Left lobe of liver (tissue), 2 donors: ENCODE measurements at places on chromosomes 3 and 15.

DNA sequence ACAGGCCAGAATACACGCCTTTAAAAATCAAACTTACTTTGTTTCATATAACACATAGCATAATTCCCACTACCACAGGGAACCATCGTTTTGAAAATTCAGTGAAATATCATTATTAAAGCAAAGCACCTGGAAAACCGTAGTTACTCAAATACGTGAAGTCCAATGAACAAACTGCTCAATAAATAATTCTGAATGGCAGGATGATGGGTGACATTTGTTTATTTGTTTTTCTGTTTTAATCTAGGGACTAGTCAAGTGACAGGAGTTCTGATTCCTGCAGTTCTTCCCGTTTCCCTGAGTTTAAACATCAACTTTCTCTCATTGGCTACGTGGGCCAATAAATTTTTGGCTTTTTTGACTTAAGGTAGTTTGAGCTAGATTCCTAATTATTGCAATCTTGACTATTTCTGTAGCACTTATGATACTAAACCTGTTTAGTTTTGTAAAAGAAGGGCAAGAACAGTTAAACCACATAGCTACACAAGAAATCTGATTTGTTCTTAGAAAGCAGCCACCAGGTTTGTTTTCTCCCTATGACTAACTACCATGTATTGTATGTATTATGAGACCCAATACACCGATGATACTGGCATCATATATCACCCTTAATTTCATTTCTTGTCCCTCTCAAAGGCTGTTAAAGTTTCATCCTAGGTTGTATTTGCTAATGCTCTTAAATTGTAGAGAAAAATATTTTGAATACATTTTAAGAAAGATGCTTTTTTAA is 411.2 kb downstream of the SHQ1 start:
- DNase-seq, result no peak

DNA sequence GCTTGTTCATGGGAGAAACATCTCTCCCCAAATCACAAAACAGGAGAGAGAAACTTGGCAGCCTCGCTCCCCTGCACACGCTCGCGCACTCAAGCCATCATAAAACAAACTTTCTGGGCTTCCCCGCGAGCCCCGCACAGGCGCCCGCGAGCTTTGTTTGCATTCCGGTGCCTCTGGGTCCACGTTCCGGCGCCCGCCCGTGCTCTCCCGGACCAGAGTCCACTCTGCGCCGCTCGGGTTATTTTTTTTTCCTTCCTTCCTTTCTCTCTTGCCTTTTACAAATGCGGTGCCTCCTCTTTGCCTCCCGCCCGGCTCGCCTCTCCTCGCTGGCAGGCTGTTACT is 363 bp downstream of the MAGI1 start:
- DNase-seq, result no peak

- no peak for DNase-seq
These were observed 310.2 kb downstream of the TBC1D5 start for GRCh38 chr3:17432236-17432635.

DNA sequence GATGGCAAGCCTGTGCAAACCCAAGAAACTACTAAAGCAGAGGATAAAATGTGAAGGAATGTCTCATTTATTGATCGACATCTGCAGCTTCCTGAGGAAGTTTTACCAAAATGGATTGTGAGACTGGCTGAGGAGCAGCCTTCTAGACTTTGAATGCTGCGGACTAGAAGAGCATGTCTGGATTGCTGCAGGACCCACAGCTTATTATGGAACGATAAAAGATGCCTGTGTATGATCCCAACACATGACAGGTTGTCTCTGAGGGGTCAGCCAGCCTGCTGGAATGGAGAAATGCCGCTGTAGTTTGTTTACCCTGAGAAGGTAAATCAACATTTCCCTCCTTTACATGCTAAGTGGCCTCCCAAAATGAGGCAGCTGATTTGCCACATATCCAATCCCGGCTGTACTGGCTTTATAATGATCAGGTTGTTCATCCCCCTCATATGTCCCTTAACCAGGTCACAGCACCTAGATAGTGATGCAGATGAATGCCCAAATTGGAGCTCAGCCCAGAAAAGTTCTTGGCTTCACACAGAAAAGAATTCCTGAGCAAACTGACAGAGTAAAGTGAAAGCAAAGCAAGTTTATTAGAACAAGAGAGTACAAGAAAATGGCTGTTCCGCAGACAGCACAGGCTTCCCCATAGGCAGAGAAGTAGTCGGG is 63.9 kb downstream of the IL12A start:
- DNase-seq, result peak; percentile 65

DNA sequence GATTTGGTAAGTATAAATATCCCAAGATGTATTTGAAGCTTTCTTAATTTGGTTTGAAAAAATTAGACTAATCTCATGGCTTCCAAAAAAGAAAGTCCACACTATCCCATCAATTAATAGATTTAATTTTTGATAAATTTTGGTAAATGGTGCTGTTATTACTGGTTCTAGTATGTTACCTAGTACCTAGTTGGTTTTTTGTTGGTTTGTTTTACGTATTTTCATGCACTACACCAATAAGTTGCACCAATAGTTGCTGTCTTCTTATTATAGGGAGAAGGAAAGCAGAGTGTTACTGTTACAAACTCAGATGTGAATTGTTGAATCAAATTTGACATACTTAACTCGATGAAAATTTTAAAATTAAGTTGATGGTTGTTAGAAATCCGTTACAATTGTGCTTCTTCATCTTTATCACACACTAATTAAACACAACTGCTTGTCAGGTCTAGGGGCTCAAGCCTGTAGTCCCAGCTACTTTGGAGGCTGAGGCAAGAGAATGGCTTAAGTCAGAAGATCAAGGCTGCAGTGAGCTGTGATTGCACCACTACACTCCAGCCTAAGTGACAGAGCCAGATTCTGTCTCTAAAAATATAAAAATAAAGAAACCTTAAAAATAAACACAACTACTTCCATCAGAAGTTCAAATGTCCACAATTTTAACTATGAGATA is 23.1 kb upstream of the MBNL1 start:
- DNase-seq, result no peak

DNA sequence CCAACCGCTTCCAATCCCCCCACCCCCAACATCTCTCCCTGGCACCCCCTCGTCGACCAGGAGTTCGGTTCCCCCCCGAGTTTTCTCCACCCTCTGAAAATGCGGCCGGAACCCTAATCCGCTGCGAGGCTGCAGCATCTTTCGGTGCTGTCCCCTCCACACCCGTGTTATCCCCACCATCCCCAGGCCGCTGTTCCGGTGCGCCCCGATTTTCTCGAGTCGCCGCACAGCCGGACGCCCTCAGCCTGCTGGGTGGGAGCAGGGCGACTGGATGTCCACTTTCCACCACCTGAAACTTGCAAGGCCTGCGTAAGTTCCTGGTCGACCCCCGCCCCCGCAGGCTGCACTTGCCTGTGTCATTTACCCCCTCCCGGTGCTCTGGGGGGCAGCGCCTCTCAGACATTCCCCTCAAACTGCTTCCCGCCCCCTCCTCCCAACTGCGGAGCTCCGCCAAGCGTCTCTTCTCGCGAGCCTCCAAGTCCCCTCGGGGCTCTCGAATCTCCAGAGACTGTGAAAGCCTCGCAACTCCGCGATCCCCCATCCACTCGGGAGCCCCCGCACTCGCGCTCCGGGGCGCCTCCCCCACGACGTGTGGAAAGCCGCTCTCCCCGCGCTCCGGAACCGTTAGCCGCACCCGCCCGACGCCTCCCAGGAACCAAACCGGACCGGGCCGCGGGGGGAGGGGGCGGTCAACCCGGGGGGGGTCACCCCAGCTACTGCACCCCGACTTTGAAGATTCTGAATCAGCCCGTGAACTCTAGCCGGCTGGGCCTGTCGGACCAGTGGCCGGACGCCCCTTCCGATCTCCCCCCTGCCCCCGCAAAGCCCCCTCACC is 566 bp downstream of the ETV5 start:
- no peak for DNase-seq

GRCh38 chr3:42247576-42248027 is 18.4 kb downstream of the CCK start:
- peak; percentile 61 for DNase-seq
